Progenitor cell of endocrine pancreas (in vitro differentiated cells): ENCODE measurements at places on chromosomes 7 and 10.
A peak's percentile ranks its signal among the peaks of the same experiment; 100 is the strongest.

- H3K36me3 ChIP-seq = no peaks in the 10 kb centered on the region
- peaks cover 37% of the 10 kb centered on the region for H3K27me3 ChIP-seq
- H3K27ac ChIP-seq = no peak overlapping the region
- no peak for DNase-seq
Observed at GRCh38 chr10:11209830-11210181, 192.1 kb downstream of the CELF2 start.

DNA sequence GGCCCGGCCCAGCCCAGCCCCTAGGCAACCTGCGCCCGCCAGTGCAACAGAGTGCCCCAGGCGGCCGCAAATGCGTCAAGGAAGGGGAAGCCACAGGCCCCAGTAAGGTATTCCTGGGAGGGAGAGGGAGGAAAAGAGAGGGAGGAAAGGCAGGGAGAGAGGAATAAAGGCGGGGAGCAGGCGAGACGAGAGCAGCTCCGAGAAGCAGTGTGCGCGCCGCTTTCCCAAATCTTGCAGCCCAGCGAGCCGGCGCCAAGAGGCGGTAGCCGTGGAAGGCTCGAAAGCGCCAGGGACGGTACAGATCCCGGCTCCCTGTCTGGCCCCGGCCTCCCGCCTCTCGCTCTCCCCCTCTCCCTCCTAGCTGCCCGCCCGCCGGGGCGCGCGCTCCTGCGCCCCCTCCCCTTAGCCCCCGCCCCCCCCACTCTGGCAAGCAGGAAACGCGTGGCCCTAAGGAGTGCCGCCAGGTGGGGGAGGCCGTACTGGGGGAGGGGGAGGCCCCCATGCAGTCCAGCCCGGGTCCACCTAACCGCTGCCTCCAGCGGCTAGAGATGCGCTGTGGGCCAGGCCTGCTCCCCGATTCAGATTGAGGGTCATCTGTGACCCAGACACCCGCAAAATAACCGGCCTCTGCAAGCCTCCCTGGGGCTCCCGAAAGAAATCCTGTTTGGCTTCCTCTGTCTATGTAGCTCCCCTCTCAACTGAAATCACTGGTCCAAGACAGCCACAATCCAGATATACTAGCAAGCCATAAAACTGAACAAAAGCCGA lies 4.3 kb downstream of the HOXA10 start:
- H3K27me3 ChIP-seq = peaks cover 78% of the 10 kb centered on the region
- no peaks in the 10 kb centered on the region for H3K36me3 ChIP-seq
- no peak overlapping the region for H3K4me3 ChIP-seq

DNA sequence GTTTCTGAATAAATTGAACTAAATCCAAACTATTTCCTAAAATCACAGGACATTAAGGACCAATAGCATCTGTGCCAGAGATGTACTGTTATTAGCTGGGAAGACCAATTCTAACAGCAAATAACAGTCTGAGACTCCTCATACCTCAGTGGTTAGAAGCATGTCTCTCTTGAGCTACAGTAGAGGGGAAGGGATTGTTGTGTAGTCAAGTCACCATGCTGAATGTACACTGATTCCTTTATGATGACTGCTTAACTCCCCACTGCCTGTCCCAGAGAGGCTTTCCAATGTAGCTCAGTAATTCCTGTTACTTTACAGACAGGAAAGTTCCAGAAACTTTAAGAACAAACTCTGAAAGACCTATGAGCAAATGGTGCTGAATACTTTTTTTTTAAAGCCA lies 13.9 kb downstream of the MEST start:
- H3K27ac ChIP-seq = no peak overlapping the region
- DNase-seq = no peak
- H3K4me1 ChIP-seq = no peaks in the 10 kb centered on the region
- peaks cover 35% of the 10 kb centered on the region for H3K36me3 ChIP-seq
- no peak overlapping the region for H3K4me3 ChIP-seq
- H3K27me3 ChIP-seq = no peaks in the 10 kb centered on the region

DNA sequence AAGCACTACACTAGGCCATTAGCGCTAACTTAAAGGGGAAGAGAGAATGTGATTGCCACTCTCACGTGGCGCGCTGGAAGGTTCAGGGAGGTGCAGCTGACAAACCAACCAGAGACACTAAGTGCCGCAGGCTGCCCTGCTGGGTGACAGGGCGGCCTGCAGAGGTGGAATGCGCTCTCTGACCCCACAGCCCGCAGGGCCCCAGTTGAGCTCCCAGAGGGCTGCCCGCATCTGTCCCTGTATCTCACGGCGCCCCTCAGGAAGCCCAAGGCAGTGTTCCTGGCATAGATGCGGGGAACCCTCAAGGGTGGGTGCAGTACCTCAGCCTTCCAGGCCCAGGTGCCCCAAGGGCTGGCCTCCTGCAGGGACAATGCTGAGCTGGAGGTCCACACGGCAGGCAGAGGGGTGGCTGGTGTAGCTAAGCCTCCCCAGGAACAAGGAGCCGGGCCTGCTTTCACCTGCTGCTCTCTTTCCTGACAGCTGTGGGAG lies 66.6 kb downstream of the CALML3 start:
- no peak overlapping the region for H3K27ac ChIP-seq
- peaks cover 32% of the 10 kb centered on the region for H3K4me1 ChIP-seq
- peaks cover 8% of the 10 kb centered on the region for H3K27me3 ChIP-seq
- no peak overlapping the region for H3K4me3 ChIP-seq
- H3K36me3 ChIP-seq = no peaks in the 10 kb centered on the region

- H3K27ac ChIP-seq = no peak overlapping the region
- peaks cover 12% of the 10 kb centered on the region for H3K36me3 ChIP-seq
- H3K27me3 ChIP-seq = peaks cover 66% of the 10 kb centered on the region
- peak overlapping the region; percentile 42 for H3K4me3 ChIP-seq
- DNase-seq = peak; percentile 65
Observed at GRCh38 chr10:132185601-132186487, 904 bp upstream of the DPYSL4 start.

DNA sequence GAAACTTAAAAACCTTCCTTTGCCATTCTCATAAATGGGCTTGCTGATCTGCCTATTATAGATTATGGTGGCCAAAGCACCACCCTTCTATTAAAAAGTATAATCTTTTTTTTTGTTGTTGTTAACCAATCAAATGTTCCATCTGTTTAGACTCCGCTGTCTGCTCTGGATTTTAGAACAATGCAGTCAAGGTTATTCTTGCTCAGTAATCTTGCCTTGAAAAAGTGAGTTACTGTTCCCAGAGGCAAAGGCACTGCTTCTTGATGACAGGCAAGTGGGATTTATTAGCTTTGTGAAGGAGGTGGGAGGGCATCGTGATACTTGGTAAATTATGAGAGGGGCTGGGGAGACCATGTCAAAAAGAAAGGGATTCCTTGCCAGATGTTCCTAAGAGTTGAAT lies 143.5 kb downstream of the KIAA1217 start:
- DNase-seq = no peak
- H3K36me3 ChIP-seq = peaks cover 11% of the 10 kb centered on the region
- H3K27ac ChIP-seq = no peak overlapping the region

DNA sequence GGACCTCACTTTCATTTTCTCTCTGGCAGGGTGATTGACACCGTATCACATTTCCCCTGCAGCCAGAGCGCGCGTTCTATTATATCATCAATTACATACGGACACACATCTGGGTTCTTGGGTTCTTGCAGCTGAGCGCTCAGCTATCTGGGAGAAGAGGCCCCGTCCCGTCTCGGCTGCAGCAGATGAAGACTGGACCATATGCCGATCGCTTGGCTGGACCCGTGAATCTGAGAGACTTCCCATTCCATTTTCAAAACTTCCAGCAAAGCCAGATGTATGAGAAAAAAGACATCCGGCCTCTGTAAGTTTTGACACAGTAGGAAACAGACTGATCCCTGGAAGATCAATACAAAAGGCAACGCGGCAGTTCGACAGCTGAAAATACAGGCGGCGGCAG lies 99.8 kb downstream of the JCAD start:
- peak overlapping the region; percentile 81 for H3K27ac ChIP-seq
- no peak for DNase-seq
- H3K4me3 ChIP-seq = no peak overlapping the region
- H3K36me3 ChIP-seq = no peaks in the 10 kb centered on the region

GRCh38 chr7:73823257-73823656 lies 7.5 kb upstream of the CLDN4 start:
- no peak overlapping the region for H3K4me3 ChIP-seq
- no peaks in the 10 kb centered on the region for H3K36me3 ChIP-seq
- H3K27ac ChIP-seq = no peak overlapping the region
- DNase-seq = no peak
- peaks cover 20% of the 10 kb centered on the region for H3K4me1 ChIP-seq

- no peak overlapping the region for H3K4me3 ChIP-seq
- H3K27me3 ChIP-seq = no peaks in the 10 kb centered on the region
- DNase-seq = no peak
- peaks cover 20% of the 10 kb centered on the region for H3K36me3 ChIP-seq
Observed at GRCh38 chr7:138324941-138325340, 135.1 kb upstream of the TRIM24 start.

DNA sequence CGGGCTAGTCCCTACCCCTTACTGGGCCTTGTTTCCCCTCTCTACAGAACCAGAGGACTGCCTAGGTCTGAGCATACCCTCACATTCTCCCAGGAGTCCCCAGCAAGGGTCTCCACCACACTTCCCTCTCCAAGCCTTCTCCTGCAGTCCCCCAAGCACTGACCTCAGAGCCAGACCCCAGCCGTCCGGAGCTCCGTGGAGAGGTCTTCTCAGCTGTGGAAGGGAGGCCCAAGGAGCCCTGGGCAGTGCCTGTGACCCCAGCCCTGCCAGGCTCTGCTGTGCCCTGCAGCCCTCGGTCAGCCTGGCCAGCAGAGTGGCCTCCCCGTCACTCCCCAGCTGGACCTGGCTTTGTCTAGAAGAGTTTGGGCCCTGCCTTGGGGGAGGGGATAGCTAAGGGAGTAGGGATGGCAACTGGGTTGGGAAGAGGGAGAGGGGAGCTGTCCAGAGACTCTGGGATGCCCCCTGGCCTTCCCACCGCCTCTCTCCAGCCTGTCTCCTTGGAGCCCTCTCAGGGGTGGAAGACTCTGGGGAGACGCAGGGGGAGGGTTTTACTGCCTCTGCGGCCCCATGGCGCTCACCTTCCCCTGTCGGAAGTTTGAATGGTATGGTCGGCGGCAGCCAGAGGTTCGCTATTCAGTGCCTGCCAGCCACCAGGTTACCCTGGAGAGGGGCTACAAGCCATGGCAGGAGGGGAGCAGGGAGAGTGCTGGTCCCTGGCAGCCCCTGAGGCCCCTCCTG lies at the start of gene C10orf105:
TSS of gene C10orf105 (minus strand) at position 315 of the 738 bp plus-strand sequence. CDS start 3,441 bp downstream, outside the sequence.
- no peak within 1 kb of the TSS for H3K27ac ChIP-seq
- H3K36me3 ChIP-seq = no peaks in the 10 kb centered on the region
- peaks cover 20% of the 10 kb centered on the region for H3K27me3 ChIP-seq
- no peak within 1 kb of the TSS for H3K4me3 ChIP-seq
- DNase-seq = no peak

GRCh38 chr10:851901-852300 lies 79.6 kb downstream of the LARP4B start:
- H3K4me1 ChIP-seq = peaks cover 3% of the 10 kb centered on the region
- no peak overlapping the region for H3K4me3 ChIP-seq

DNA sequence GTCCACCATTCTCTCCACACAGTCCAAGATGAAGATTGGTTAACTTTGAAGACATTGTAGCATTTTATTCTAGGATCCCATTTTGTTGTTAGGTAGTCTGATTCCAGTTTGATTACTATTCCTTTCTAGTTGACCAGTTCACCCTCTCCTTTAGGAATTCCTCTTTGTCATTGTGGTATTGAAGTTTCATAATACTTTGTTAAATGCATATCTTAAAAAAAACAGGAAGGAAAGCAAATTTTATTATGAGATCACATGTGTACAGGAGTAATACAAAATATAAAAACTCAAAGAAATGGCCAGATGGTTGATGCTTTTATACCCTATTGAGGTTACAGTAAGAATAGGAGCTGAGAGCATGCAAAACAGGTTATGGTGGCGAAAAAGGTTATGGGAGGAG lies 15.5 kb upstream of the SEMA3C start:
- no peak for DNase-seq
- no peaks in the 10 kb centered on the region for H3K36me3 ChIP-seq
- H3K4me3 ChIP-seq = no peak overlapping the region
- no peaks in the 10 kb centered on the region for H3K4me1 ChIP-seq

DNA sequence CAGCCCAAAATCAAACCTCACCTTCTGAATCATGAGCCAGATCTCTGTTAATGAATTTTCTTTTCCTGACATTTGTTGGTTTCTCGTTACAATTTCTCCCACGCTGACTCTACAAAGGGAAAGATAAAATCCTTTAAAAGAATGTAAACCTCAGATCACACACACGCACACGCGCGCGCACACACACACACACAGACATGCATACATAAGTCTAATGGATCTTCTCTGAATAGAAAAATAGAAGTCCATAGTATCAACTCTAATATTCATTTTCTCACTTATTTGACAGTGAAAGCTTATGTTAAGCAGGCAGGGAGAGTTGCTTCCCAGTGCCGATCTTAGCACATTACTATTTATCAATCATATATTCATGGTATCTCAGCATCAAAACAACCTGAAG lies 1.4 kb downstream of the ETV1 start:
- peaks cover 14% of the 10 kb centered on the region for H3K4me1 ChIP-seq
- no peak overlapping the region for H3K4me3 ChIP-seq
- H3K36me3 ChIP-seq = no peaks in the 10 kb centered on the region
- no peak overlapping the region for H3K27ac ChIP-seq

DNA sequence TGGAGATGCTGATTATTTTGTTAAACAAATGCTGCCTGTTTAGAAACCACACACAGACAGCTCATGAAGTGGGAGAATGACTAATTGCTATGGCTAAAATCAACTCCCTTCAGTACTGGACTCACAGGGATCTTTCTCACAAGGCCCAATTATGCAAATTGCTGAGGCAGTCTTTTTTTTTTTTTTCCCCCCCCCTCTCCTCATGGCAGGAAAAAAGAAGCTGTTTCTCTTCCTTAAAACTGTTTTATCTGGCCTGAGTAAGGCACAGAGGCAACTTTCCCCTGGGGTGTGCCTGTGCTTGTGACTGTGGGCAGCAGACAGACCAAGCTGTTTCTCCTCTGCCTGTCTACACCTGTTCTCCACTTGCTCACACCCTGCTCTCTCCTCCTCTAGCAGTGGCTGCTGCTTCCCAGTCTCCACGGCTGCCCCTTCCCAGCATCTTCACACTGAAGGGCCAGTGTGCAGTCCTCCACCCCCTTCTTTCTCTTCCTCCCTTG lies 65.4 kb upstream of the STEAP1B start:
- H3K36me3 ChIP-seq = no peaks in the 10 kb centered on the region
- H3K4me3 ChIP-seq = no peak overlapping the region
- no peaks in the 10 kb centered on the region for H3K27me3 ChIP-seq
- H3K27ac ChIP-seq = no peak overlapping the region
- H3K4me1 ChIP-seq = peaks cover 33% of the 10 kb centered on the region
- DNase-seq = no peak

DNA sequence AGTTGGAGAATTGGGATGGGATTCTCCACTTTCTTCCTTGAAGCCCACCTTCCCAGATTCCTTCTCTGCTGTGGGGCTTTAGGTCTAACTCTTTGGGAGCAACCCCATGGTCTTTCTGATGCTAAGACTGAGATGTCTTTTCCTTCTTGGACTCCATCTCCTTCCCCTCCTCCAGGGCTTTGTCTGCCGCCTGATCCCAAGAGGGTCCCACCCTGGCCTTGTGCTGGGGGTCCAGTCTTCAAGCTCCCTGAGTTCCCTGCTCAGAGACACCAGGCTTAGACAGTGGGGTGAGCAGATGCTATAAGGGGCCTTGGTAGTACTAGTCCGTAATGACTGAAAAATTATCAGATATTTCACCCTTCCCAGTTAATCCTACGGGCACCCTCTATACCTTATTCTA lies 150.5 kb downstream of the PTPN20 start:
- no peaks in the 10 kb centered on the region for H3K4me1 ChIP-seq
- H3K4me3 ChIP-seq = no peak overlapping the region
- H3K36me3 ChIP-seq = no peaks in the 10 kb centered on the region
- peaks cover 61% of the 10 kb centered on the region for H3K27me3 ChIP-seq
